SK-N-MC (cell line): ENCODE measurements at places on chromosomes 11 and 22.

DNA sequence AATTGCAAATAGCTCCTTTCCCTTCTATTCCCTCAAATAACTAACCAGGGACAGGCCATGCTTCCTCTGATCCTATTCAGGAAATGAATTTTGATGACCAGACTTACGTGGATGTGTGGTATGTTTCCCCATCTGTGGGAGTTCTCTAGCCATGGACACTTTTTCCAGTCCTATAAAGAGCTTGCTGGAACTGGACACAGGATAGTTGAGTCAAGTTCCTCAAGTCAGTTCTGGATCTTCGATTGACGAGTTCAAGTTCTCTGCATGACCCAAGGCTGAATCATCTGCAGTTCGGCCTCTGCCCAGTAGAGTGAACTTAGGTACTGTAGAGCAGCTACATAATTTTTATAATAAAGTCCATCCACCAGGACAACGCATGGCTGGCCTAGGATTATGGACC is 52.7 kb upstream of the CCND1 start:
- DNase-seq = no peak

DNA sequence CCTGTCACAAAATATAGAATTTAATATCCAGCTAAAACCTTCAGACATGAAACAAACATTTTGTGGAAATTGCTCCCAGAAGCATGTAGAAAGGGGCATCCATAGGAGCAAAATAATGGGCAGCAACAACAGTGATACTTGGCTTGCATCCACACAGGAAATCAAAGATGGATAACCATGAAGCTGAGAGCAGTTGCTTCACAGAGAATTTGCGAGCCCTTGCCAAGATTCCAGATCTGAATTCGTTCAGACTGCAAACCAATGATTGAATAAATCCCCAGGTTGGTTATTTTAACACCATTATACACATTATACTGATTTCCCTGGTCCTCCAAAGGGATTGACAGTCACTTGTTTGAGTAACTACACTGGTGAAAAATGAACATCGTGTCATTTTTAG is 15.6 kb upstream of the OR51L1 start:
- DNase-seq = no peak

GRCh38 chr11:2381494-2382128 is 4.5 kb downstream of the CD81 start:
- no peak for DNase-seq

- no peak for DNase-seq
Measured at GRCh38 chr11:95924414-95924760, 480 bp upstream of the MTMR2 start.

- no peak for DNase-seq
Measured at GRCh38 chr11:76148231-76148630, 58.1 kb downstream of the WNT11 start.

- DNase-seq = no peak
Measured at GRCh38 chr11:47881145-47881544, 33.0 kb upstream of the NUP160 start.

- no peak for DNase-seq
Measured at GRCh38 chr22:20637750-20638506, 130.5 kb downstream of the MED15 start.

GRCh38 chr11:69380921-69381581 is 87.1 kb downstream of the MYEOV start:
- DNase-seq = no peak

DNA sequence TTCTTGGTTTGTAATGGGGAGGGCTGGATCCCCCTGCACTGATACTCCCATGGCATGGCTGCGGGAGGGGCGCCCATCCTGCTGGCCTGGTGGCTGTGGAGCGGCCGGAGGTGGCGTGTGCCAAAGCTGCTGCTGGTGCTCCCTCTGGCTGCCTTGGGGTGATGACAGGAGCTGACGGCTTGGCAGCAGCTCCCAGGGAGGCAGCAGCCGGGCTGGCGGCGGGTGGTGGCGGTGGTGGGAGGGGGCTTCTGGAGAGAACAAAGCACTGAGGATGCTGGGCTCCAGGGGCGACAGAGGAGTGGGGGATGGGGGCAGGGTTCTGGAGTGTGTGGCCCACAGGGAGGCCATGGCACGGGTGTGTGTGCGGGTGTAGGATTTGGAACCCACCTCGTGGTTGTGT is 11.4 kb upstream of the MPPED1 start:
- DNase-seq = no peak

DNA sequence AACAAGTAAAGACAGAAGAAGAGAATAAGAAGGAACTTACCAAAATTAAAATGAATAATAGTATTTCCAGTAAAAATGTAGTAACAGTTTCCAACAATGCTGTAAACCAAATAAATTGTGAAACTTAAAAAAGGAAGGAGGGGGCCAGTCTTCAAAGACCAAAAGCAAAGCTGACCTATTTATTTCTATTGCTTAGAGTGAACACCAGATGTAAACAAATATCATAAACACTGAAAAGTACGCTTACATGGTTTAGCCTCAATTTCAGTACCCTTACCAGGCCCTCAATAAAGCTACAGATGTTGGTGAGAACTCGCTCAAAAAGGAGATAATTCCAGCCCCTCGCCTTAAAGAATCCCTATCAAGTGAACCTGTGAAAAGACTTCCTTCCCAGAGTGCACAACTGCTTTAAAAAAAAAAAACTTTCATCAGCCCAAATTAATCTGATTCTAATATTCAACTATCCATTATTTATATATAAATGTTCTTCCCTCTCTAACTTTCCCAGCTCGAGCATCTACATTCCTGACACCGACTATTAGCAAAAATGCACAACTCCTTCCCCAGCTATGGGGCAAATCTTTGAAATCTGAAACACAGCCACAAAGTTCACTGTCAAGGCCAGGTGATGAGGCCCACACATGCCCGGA is 2.4 kb downstream of the PHF21A start:
- no peak for DNase-seq

DNA sequence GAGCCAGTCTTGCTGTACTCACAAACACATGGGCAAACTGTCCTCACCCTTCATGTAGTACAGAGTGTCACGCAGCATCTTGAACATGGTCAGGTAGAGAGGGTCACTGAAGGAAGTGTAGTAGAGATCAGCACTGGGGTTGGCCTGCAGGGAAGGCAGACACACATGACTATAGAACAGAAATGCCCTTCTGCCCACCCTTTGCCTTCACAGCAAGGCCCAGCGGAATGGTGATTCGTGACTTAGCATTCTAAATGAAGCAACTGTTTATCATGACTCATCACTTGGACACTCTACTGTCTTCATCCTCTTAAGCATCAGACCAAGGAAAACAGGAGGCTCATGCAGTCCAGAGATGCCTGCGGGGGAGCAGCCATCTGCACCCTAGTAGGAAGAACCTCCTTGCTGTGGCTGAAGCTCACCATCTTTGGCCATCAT is 33.4 kb downstream of the SERPIND1 start:
- DNase-seq = no peak

GRCh38 chr22:33007485-33007884 is 50.7 kb downstream of the SYN3 start:
- no peak for DNase-seq

DNA sequence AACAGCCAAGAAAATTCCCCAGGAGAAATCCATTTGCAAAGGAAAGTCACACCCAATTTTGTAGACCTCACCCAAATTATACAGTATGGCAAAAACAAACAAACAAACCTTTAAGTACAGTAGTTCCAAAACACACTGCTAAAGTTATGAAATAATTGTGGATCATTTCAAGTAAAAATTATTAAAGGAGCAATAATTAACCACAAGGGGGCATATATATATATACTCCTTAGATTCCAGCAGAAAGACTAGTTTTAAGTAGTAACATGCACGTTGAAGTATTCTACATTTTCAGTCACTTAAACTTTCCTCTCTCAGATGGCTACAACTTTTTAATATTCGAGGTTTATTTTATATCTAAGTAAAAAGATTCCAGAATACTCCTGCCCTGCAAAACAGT is 26.8 kb downstream of the RNF141 start:
- no peak for DNase-seq

DNA sequence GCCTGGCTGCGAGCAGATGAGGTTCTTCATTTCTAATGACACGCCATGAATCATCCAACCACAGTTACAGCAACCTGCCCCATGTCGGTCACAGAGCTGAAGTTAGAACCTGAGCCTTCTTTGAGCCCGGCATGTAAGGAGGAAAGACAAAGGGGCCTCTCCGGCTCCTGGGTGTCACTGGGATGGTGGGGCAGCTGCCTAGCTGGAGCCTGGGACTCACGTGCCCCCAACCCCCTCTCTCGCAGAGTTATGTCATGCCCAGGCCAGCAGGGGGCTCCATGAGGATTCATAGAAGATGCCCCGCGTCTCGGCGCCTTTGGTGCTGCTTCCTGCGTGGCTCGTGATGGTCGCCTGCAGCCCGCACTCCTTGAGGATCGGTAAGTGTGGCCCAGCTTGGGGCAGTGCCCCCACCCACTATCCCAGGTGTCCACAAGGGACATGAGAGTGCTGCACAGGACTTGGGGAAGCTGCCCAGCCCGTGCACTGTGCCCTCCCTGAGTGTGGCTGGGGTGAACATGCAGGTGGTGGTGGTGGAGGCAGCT is 148.5 kb downstream of the GRIK4 start:
- DNase-seq = no peak

GRCh38 chr11:104907521-104908185 is 9.4 kb upstream of the CASP12 start:
- DNase-seq = no peak

DNA sequence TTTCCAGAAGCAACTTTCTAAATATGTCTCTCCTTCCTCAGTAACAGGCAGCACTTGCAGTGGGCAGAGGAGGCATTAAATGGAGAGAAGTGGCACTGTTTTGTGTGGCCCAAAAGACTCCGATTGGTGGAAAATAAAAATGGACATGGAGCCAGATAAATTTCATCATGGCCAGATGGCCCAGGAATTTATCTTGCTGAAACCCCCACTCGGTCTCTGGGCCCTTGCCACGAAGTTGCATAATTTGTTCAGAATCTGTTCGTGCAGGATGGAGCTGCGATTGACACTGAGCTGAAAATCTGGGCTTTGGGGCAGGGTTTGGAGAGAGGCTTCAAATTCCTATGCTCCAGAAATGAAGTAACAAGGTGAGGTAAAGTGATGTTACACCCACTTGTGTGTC is 65.5 kb downstream of the C11orf91 start:
- no peak for DNase-seq

GRCh38 chr11:8775332-8775731 is 92.7 kb downstream of the RPL27A start:
- no peak for DNase-seq

DNA sequence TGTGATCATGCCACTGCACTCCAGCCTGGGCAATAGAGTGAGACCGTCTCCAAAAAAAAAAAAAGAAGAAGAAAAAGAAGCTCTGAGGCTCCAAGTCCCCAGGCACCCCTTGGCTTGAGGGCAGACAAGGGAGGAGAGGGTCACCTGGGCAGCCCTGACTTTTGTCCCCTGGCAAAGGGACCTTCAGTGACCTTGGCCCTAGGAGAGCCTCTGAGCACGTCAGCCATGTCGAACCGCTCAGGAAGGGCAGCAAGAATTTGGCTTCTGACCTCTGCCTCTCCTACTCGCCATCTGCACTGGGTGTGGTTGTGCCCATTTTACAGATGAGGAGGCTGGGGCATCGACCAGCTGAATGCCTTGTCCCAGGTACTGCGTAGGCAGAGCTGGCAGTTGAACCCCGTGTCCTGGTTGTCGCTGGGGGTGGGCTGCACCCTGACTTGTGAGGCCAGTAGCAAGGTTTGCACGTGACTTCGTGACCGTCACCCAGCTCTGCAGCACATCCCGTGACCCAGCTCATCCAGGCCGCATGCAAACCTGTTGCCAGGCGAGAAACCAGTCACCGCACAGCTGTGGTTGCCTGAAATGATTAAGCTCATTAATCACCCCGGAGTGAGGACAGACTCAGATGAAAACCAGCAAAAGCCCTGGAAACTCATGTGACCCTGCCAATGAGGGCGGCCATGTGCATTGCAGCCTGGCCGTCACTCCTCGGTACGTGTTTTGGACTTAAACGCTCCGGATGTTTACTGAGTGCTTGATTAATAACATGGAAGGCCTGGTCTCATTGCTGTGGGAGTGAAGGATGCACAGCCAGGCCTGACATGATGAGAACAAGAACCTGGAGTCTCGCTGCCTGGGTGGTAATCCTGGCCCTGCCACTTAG is 47.7 kb upstream of the PPP6R3 start:
- DNase-seq = no peak

DNA sequence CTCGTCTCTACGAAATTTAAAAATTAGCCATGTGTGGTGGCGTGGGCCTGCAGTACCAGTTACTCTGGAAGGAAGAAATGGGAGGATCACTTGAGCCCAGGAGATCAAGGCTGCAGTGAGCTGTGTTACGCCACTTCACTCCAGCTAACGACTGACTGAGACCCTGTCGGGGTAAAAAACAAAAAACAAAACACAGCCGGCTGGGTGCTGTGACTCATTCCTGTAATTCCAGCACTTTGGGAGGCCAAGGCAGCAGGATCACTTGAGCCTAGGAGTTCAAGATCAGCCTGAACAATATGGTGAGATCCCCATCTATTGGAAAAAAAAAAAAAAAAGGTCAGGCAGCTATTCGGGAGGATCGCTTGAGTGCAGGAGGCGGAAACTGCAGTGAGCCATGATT is 2.4 kb downstream of the PAFAH1B2 start:
- DNase-seq = no peak

DNA sequence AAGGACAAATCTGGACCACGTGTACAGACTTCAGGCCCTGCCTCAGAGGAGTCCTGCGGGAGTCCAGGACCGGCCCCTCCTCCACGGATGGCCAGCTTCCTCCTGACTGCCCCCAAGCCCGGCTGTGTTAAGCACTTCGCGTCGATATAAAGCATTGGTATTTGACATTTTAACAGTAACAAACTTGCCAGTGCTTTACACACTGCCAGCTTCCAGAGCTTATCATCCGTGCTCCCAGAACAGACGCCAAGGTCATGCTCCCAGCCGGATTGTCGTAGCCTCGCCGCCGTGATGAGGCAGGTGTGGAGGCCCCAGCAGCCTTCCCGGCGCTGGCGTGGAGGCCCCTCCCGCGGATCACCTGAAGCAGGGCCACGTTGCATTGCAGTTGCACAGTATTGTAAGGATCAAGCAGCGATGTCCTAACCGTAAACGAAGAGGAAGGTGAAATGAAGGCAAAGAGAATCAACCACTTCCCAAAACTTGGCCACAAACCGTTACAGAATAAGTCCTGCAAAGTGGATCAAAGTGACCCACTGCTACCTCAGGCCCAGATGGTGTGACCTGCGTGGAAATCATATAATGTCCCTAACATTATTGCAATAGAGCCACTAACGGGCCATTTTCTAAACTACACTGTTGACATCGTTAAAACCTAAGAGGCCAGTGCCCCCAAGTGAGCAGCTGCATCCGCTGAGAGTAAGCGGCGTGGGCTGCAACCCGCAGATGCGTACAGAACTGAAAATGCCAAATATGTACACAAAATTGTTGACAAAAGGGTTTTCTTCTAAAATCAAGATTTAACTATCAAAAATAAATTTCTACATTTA is 51.6 kb downstream of the CERK start:
- DNase-seq = no peak

GRCh38 chr11:130614591-130614990 is 166.1 kb downstream of the ADAMTS15 start:
- DNase-seq = no peak

DNA sequence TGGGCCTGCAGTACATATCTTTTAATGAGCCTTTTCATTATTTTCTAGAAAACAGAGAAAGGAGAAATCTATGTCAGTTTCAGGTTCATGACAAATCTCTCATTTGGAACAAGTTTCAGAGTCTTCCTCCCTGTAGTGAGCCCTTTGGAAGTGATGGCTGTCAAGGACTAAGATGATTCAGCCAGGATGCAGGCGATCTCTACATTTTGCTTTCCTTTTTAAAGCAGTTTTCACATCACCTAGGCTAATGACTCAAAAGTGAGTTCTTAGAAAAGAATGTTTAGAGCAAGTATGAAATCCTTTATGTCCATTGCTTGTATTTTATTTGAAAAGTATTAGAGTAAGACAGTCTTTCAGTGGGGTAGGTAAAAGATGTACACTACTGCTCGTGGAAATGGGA is 130.1 kb downstream of the TRPC6 start:
- DNase-seq = no peak
